ENCODE measurements at places on chromosomes 1 and 21.

GRCh38 chr21:32886339-32886738 is 114.8 kb upstream of the PAXBP1 start:
- DNase-seq = no peak

DNA sequence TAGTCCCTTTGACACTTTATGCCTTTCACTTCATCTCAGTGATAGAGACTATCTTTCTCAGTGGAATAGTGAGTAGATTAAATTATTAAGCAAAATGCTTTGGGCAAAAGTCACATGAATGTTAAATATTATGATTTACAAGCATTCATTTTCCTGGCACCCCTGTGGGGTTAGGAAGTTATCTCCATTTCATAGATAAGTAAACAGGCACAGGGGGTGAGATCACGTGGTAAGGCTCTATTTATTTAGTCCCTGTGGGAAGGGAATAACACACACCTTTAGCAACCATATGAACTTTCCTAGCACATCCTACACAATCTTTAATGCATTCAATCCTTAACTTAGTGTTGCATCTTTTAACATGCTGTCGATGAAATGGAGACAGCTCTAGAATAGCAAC is 12.3 kb downstream of the PSMB2 start:
- DNase-seq = no peak

- DNase-seq = no peak
These were observed 6.9 kb downstream of the FMN2 start for GRCh38 chr1:240098534-240098933.

- peak; percentile 21 for DNase-seq
These were observed 918.2 kb upstream of the ADGRL2 start for GRCh38 chr1:80882553-80882952.

Measured in AG04450 (cell line).